Breast epithelium (tissue), 4 donors: ENCODE measurements at places on chromosomes 3 and 15.

DNA sequence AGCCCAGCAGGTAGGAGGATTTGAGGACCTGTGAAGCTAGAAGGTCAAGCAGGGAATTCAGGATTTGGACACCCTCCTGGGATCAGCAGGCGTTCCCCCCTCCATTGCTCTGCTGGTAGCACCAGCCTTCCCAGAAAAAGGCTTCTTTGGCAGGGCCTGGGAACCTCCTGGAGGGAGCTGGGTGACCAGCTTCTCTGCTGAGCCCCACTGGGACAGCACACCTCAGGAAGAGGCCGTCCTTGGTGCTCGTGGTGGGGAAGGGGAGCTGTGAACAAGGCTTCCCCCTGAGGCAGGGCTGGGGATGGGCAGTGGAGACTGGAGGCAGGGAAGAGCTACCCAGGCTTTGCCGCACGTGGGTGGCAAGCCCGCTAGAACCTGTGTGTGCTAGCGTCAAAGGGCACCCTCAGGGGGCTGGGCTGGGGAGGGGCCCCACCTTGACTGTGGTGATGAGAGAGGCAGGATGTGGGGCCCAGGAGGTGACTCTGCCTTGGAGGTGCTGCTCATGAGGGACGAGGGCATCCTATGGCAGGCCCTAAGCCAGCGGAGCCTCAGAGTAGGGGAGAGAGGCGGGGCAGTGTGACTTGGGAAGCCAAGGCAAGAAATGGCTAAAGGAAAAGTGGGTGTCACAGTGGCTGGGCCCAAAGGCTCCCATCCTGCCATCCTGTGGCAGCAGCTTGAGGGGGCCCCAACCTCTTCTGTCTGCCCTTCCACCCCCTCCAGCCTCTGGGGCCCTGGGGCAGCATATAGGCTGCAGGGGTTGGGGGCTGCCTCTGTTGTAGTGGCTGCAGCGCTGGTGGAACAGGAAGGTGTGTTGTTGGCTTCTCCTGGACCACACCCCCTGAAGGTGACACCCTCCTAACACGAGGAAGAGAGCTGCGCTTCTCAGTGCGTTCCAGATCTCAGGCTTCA is 20.7 kb downstream of the KLF13 start:
- no peak overlapping the region for H3K27ac ChIP-seq
- no peaks in the 10 kb centered on the region for H3K36me3 ChIP-seq
- no peak for DNase-seq
- H3K4me3 ChIP-seq: no peak overlapping the region

DNA sequence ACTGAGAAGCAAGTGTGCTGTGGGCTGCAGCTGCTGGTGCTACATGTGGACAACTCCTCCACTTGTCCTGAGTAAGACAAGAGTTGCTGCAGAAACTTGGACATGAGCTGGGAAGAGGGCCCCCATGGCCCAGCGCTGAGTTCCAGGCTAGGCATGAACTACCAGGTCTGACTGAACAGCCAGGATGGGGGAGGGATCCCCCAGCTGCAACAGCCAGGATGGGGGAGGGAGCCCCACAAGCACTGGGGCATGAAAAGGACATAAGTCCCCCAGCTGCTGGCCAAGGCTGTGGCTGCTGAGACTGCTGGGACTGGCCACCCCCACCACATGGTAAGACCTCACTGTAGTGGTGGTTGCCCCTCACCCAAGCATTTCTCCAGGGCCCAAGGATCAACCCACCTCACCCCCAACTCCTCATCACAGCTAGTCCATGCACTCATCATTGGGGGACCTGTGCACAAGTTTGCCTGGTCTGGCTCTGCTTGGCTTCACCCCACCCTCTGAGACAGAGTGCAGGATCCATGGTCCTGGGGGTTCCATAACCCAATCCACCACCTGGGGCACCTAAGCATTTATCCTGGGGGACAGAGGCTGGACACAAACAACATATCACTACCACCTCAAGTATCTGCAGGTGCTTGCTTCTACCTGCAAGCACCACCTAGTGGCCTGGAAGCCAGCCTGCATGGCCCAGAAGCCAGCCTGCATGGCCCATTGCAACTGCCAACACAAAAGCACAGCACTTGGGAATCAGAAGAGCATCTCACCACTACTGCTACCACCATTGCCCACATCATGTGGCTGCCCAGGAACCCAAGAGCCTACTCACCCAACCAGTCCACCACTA is 84.5 kb upstream of the STT3B start:
- H3K4me3 ChIP-seq: no peak overlapping the region
- no peak overlapping the region for H3K27ac ChIP-seq
- H3K4me1 ChIP-seq: no peaks in the 10 kb centered on the region
- H3K27me3 ChIP-seq: no peaks in the 10 kb centered on the region
- H3K36me3 ChIP-seq: no peaks in the 10 kb centered on the region

DNA sequence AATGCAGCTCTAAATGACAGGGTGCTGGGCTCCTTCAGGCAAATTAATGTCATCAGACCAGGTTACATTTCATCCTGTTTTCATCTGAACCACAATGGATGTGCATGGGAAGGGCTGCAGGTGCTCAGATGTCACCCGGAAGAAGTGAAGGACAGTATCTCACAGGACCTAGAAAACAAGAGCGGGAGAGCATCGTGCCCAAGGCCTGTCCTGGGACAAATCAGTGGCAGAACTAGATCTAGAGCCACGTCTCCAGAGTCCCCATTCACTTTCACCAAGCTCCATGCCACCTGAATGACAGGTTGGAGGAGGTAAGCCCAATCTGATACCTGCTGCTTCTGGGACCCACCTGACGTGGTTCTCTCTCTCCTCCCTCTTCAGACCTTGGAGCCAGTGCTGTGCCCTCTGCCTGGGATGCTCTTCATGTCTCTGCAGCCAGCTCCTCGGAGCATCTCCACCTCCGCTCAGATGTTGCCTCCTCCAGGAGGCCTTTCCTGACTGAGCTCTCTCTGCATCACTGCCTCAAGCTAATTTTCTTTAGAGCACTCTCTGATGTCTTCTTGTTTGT is 77.3 kb downstream of the CPN2 start:
- DNase-seq: peak; percentile 6
- H3K4me3 ChIP-seq: no peak overlapping the region
- peaks cover 38% of the 10 kb centered on the region for H3K4me1 ChIP-seq
- no peaks in the 10 kb centered on the region for H3K36me3 ChIP-seq

DNA sequence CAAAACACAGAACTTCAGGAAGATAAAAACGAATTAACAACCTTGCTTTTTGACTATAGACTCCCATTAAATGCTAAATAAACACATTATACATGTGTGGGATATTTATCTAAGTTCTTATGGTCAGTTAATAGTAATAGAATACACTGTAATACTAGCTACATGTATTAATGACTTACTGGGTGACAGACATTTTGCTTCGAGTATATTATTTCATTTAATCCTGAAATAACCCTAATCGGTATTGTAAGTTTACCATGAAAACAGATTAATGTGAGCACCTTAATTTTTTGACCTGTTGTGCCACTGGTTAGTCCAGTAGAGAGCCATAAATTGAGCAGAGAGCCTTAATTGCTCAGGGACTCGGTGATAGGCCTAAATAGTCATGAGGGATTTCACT is 151.1 kb downstream of the ROBO2 start:
- no peak for DNase-seq
- H3K36me3 ChIP-seq: no peaks in the 10 kb centered on the region
- no peak overlapping the region for H3K27ac ChIP-seq
- no peaks in the 10 kb centered on the region for H3K27me3 ChIP-seq
- H3K4me3 ChIP-seq: no peak overlapping the region

GRCh38 chr3:133374708-133375402 is 25.0 kb upstream of the BFSP2 start:
- H3K4me1 ChIP-seq: no peaks in the 10 kb centered on the region
- no peaks in the 10 kb centered on the region for H3K36me3 ChIP-seq
- H3K27ac ChIP-seq: no peak overlapping the region
- DNase-seq: no peak
- H3K27me3 ChIP-seq: no peaks in the 10 kb centered on the region
- H3K4me3 ChIP-seq: no peak overlapping the region

DNA sequence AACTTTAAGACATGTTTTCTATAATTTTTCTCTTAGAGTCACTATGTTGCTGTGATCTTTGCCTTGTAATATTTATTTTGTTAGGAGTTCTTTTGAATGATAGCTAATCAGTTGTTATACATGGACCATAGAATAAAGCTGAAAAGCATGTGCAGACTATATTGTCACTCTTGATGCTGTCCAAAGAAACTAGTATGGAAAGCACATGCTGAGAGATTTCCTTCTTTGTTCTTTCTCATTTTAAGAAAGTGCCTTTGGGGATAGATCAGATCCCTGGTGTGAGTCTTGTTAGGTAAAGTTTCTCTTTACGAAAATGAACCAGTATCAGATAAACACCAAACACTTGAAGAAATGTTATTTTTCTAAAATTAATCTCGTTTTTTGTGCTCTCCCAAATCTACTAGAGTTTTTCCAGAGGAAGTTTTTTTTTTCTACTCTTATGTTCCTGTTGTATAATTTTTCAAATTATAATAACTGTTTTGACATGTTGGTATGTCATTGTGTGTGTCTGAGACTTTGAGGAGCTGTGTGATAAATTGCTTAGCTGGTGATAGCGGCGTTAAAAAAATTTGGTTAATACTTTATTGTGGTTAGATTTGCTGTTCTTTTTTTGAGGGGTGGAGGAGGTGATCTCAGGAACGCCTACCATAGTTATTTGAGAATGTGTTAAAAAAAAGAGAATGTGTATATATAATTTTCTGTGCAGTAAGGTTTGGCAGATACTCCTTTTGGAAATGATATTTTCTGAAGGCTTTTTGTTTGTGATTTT is 2.2 kb downstream of the PIAS1 start:
- peak overlapping the region; percentile 95 for H3K4me3 ChIP-seq
- no peak for DNase-seq
- no peaks in the 10 kb centered on the region for H3K36me3 ChIP-seq
- no peak overlapping the region for H3K27ac ChIP-seq
- no peaks in the 10 kb centered on the region for H3K4me1 ChIP-seq
- no peaks in the 10 kb centered on the region for H3K27me3 ChIP-seq

DNA sequence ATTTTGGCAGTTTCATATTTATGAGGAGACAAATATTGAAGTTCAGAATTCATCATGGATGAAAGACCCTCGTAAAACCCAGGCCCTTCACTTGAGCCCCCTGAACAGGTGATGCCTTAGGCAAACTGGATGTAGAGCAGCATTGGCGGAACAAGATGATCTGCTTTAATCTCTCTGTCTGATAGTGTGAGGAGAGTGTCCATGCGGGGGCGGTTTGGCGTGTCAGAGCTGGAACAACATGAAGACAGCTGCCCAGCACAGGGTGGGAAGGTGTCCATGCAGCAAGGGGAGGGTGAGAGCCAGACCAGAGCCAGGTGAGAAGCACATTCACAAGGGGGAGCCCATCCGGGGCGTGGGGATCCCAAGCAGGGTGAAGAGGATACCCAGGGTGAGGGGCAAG is 31.8 kb upstream of the ANP32A start:
- no peaks in the 10 kb centered on the region for H3K36me3 ChIP-seq
- H3K27me3 ChIP-seq: no peaks in the 10 kb centered on the region
- H3K27ac ChIP-seq: no peak overlapping the region
- DNase-seq: no peak

- H3K27me3 ChIP-seq: no peaks in the 10 kb centered on the region
- no peak overlapping the region for H3K27ac ChIP-seq
- DNase-seq: no peak
These were observed 739.9 kb upstream of the NR2F2 start for GRCh38 chr15:95590533-95591044.

DNA sequence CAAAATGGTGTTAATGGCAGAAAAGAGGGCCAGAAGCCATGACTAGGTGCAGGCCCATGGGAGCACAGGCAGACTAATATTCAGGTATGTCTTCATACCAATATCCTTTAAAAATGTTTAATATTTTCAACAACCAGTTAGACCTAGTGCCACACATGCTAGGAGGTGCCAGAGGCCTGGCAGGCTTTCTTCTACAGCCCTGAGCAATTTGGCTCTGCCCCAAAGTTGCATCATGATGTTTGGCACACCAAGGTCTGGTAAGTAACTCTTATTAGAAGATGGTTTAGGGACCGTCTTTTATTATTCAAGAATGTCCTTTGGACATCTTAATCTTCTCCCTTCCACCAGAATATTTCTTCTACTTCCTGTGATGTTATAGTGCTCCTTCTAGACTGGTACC is 34.8 kb downstream of the MITF start:
- H3K4me3 ChIP-seq: no peak overlapping the region
- no peak overlapping the region for H3K27ac ChIP-seq
- H3K27me3 ChIP-seq: no peaks in the 10 kb centered on the region
- DNase-seq: no peak
- no peaks in the 10 kb centered on the region for H3K36me3 ChIP-seq
- H3K4me1 ChIP-seq: peaks cover 3% of the 10 kb centered on the region

GRCh38 chr3:74501007-74501406 is 113.5 kb downstream of the CNTN3 start:
- DNase-seq: no peak
- no peaks in the 10 kb centered on the region for H3K36me3 ChIP-seq

- DNase-seq: no peak
- H3K36me3 ChIP-seq: no peaks in the 10 kb centered on the region
- H3K27ac ChIP-seq: no peak overlapping the region
- H3K4me1 ChIP-seq: no peaks in the 10 kb centered on the region
These were observed 102.9 kb downstream of the SEMA6D start for GRCh38 chr15:47820057-47820746.

GRCh38 chr15:57566834-57567233 is 24.9 kb upstream of the MYZAP start:
- no peak for DNase-seq
- H3K4me1 ChIP-seq: no peaks in the 10 kb centered on the region
- H3K4me3 ChIP-seq: no peak overlapping the region
- no peaks in the 10 kb centered on the region for H3K27me3 ChIP-seq

- no peaks in the 10 kb centered on the region for H3K4me1 ChIP-seq
- no peak overlapping the region for H3K27ac ChIP-seq
- DNase-seq: no peak
These were observed 133.0 kb downstream of the LRRK1 start for GRCh38 chr15:101052031-101052620.

GRCh38 chr3:159899166-159899565 is 89.5 kb upstream of the IL12A start:
- H3K27ac ChIP-seq: peak overlapping the region; percentile 3
- H3K36me3 ChIP-seq: no peaks in the 10 kb centered on the region
- no peak overlapping the region for H3K4me3 ChIP-seq
- no peaks in the 10 kb centered on the region for H3K4me1 ChIP-seq

DNA sequence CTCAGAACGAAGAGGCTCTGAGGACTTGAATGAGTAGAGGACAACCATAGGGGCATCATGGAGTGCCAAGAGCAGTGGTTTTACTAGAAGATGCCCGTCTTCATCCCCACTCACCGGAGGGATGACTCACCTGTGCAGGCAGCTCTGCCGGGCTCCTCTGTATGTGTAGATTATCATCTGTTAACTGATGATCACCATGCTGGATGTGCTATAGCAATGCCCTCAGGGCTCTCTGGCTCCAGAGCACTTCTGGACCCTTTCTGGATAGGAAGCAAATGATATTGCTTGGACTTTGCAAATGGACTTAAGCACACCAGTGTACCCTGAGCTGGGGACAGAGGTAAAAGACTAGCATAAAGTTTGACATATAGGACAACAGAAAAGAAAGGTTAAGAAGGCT is 10.2 kb upstream of the TGFBR2 start:
- no peaks in the 10 kb centered on the region for H3K4me1 ChIP-seq
- no peak for DNase-seq
- peak overlapping the region; percentile 91 for H3K27ac ChIP-seq
- no peaks in the 10 kb centered on the region for H3K36me3 ChIP-seq
- H3K4me3 ChIP-seq: no peak overlapping the region
